Sciatic nerve (tissue), 2 donors: ENCODE measurements at places on chromosomes 2 and 18. TPM values are rescaled to one million over a fixed set of nuclear protein-coding genes. Genes with fewer than 3 reads are reported as not detected.

Gene DSG4
- total RNA-seq, result not detected

Gene SERPINB10
- total RNA-seq, result not detected

Gene AMER3
- not detected for total RNA-seq

- DNase-seq, result no peak
These were observed 111.1 kb downstream of the TGFA start for GRCh38 chr2:70442301-70443077.

GRCh38 chr18:26723981-26724380 is 141.5 kb downstream of the AQP4 start:
- no peak for DNase-seq

- DNase-seq, result no peak
These were observed 46.6 kb upstream of the TCF4 start for GRCh38 chr18:55634545-55634944.

Gene SMARCAL1
- total RNA-seq, result 30.2 TPM

GRCh38 chr2:72112981-72113846 is 34.4 kb downstream of the CYP26B1 start:
- no peak for DNase-seq

Gene LTBP1
- 48.9 TPM for total RNA-seq

Gene NEU4
- total RNA-seq, result not detected

Gene IGFBP2
- total RNA-seq, result 40.2 TPM

- no peak for DNase-seq
These were observed 164.8 kb downstream of the WDR7 start for GRCh38 chr18:56815926-56816325.

GRCh38 chr18:67331857-67332256 is 184.7 kb downstream of the DSEL start:
- no peak for DNase-seq

GRCh38 chr18:24068945-24069693 is 54.6 kb downstream of the TTC39C start:
- no peak for DNase-seq

GRCh38 chr18:9779630-9780029 is 71.5 kb downstream of the RAB31 start:
- DNase-seq, result no peak

Gene CDH7
- total RNA-seq, result 33.5 TPM

Gene PLGLB1
- total RNA-seq, result 8.9 TPM

Gene AKAIN1
- total RNA-seq, result not detected

DNA sequence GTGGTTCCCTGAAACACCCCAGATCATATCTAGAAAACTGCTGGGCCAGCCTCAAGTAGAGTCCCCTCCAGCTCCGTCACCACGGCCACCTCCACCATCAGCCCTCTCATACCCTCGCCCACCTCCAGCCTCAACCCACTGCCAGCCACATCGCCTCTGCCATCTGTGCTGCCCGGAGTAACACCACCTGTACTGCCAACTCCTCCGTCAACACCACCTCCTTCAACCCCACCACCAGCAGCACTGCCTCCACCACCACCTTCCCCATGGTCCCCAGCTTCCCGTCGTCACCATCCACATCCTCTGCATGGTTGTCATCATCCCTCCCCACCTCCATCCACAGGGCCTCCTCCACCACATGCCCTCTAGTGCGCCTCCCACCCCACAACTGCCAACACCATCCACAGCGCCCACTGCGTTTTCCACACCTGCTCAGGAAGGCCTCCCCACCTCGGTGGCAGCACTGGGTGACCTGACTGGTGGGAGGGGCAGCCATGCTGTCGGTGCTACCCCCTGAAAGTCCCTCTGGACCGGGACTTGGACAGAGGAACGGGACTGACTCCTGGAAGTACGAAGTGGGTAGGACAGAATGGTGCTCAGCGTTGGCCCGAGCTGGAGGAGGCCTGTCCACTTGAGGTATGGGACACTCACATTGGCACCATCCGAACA is 1.6 kb downstream of the SNED1 start:
- no peak for DNase-seq

DNA sequence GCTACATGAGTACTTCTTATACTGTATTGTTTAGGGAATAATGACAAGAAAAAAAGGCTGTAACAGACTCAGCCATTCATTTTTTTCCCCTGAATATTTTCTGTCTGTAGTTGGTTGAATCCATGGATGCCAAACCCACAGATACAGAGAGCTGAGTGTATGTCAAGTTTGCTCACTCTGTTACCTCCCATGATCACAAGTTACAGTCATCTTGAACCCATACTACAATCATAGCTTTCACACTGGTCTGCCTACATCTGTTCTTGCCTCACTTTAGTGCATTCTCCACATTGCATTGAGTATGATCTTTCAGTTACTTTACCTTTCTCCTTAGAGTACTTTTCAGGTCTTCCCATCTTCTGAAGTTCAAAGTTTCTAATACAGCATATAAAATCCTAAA is 94.0 kb downstream of the BIRC6 start:
- no peak for DNase-seq

- DNase-seq, result no peak
These were observed 158.6 kb upstream of the RBMS1 start for GRCh38 chr2:160652236-160652635.

GRCh38 chr2:190413421-190413820 is 5.3 kb downstream of the MFSD6 start:
- no peak for DNase-seq

- no peak for DNase-seq
These were observed 55.7 kb upstream of the EML4 start for GRCh38 chr2:42113452-42113851.

DNA sequence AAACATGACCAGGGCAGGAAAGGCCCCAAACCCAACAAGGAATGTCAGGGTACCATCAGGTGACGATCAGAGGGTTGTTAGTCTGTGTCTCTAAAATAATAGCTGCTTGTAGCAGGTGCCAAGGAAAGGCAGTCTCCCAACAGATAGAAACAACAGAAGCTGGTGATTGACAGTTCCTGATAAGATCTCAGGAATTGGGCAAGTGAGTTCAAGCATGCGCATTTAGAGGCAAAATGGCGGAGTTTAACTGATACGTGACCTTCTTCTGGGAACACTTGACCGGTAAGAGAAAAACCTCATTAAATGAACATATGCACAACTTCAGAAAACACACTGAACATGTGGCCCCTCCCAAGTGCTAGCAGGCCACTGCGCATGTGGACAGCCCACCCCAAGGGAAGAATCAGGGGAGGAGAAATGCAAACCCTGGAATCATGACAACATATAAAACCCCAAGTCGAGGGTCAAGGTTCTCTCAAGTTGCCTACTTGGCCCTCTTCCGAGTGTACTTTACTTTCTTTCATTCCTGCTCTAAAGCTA is 664.9 kb downstream of the KCNJ3 start:
- no peak for DNase-seq

Gene KIAA2012
- not detected for total RNA-seq

GRCh38 chr2:38265461-38265860 is 111.6 kb downstream of the ATL2 start:
- no peak for DNase-seq

DNA sequence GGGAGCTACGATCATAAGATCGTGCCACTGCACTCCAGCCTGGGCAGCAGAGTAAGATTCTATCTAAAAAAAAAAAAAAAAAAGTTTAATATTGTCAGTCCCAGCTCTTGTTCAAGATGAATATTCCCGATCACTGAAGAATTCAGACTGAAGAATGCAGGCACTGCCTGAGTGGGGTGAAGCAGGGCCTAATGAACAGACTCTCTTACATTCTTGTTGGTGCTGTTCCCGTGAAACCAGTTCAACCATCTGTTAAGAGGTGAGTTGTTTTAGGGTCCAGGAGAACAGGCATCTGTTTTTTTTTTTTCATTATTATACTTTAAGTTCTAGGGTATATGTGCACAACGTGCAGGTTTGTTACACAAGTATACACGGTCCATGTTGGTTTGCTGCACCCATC is 17.1 kb upstream of the CAB39 start:
- DNase-seq, result no peak

DNA sequence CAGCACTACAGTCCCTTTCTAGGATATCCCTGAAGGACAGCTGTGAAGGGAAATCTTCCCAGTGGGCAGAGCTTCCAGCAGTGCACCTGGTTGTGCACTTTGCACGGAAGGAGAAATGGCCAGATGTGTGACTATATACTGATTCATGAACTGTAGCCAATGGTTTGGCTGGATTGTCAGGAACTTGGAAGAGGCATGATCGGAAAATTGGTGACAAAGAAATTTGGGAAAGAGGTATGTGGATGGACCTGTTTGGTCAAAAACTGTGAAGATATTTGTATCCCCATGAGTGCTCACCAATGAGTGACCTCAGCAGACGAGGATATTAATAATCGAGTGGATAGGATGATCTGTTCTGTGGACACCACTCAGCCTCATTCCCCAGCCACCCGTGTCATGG is 582.2 kb downstream of the CPS1 start:
- no peak for DNase-seq

GRCh38 chr18:56825878-56826277 is 174.7 kb downstream of the WDR7 start:
- DNase-seq, result no peak

Gene IL36A
- total RNA-seq, result not detected

Gene ESCO1
- total RNA-seq, result 17.0 TPM

Gene XRCC5
- 173 TPM for total RNA-seq

Gene MARCHF4
- total RNA-seq, result not detected
